ENCODE measurements at places on chromosomes 2 and 18. TPM values are rescaled to one million over a fixed set of nuclear protein-coding genes. Genes with fewer than 3 reads are reported as not detected.

The ASXL3 gene
- total RNA-seq, result not detected

The INHA gene
- total RNA-seq, result not detected

DNA sequence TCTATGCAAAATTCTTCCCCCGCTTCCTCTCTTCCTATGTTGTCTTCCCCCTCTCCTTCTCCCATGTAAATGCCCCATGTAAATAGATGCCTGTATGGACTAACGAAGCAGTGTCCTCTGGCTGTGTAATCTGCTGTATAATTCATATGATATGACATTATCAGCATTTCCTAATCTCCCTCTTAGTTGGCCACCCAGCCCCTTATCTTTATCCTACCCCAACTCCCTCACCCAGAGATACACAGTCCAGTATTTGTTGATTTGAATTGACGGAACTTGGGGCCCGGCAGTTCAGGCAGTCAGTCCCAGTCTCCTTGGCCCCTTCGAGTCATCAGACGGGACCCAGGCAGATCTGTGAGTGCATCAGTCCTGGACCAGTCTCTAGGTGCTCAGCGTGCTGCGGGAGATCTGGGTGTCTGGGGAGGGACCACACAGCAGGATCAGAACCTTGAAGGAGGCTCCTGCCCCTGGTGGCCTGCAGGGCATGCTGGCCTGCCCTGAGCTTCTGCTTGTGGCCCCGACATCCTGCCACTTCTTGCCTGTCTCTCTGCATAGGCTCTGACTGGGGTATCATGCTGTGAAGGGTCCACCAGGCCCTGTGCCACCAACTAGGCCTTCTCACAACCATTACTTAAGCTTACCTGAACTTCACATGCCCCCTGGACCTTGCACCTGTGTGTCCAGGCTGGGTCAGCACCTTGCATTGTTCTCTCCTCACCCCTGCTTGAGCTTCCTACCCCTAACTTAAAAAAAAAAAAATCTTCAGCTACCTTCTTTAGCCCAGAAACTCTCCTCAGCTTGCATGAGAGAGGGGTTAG, 88.1 kb upstream of the ATL2 start:
- DNase-seq, result no peak

DNA sequence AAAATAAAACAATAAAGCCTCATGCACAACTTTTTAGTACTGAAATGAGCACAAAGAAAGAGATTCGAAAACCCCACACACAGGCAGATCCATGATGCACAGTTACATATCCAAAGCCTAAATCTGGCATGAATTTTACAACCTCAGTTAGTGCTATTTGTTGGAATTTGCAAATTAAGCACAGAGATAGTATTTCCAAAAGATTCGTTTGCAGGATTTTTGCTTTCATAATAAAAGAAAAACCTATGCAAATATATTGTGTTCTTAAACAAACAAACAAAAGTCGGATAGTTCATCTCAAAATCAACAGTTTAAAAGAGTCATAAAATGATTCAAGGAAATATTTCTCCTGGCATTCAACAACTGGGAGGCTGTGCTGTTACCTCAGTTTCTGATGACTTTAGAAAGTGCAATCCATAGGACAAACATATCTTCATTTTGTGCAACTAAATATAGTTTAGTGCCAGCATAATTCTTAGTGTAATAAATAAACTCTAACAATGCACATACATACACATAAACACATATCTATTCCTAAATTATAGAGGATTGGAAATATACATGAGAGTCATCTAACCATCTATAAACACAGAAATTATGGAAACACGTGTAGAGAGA, 10.8 kb downstream of the PAX3 start:
- no peak for DNase-seq

DNA sequence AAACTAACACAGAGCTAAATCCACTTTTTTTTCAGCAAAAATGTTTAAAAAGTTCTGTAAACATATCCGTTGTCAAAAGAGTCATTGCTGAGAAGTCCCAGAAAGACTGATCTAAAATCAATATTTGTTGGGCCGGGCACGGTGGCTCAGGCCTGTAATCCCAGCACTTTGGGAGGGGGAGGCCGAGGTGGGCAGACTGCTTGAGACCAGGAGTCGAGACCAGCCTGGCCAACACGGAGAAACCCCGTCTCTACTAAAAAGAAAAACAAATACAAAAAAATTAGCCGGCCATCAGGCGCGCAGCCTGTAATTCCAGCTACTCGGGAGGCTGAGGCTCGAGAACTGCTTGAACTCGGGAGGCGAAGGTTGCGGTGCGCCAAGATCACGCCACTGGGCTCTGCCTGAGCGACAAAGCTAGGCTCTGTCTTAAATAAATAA, 1.4 kb downstream of the OLA1 start:
- DNase-seq, result no peak

The FIGN gene
- not detected for total RNA-seq

- no peak for DNase-seq
These were observed 9.4 kb upstream of the ASXL2 start for GRCh38 chr2:25887624-25888242.

DNA sequence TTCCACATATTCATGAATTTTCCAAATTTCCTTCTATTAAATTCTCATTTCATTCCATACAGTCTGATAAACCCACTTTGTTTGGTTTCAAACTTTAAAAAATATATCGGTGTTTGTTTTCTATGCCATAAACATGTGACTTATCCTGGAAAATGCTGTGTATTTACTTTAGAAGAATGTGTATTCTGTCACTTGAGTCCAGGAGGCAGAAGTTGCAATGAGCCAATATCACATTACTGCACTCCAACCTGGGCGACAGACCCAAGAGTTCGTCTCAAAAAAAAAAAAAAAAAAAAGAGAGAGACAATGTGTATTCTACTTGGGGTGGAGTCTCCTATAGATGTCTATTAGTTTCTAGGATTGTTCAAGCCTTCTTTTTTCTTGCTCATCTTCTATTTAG, 31.8 kb downstream of the MBD5 start:
- DNase-seq, result no peak

GRCh38 chr18:41490861-41491260, 464.2 kb upstream of the PIK3C3 start:
- DNase-seq, result no peak

The IL1RL2 gene
- total RNA-seq, result not detected

The VWA3B gene
- total RNA-seq, result not detected

DNA sequence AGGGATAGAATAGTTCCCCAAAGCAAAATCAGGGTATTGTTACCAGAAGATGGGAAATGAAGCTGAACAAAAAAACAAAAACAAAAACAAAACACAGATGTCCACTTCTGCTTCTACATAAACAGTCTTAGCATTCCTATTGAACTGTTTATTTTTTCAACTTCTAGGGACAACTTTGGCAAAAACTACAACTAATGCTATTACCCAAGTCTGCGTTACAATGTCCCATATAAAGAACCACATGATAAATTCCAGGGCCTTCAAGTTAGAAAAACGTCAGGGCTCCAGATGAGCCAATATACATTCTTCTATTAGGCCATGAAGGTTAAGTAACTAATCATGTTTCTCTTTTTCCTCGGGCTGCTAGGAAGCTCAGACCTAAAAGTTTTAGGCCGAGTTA, 16.9 kb downstream of the PID1 start:
- no peak for DNase-seq

GRCh38 chr2:54029721-54030395, 59.1 kb upstream of the PSME4 start:
- DNase-seq, result no peak

The DTNA gene
- not detected for total RNA-seq

DNA sequence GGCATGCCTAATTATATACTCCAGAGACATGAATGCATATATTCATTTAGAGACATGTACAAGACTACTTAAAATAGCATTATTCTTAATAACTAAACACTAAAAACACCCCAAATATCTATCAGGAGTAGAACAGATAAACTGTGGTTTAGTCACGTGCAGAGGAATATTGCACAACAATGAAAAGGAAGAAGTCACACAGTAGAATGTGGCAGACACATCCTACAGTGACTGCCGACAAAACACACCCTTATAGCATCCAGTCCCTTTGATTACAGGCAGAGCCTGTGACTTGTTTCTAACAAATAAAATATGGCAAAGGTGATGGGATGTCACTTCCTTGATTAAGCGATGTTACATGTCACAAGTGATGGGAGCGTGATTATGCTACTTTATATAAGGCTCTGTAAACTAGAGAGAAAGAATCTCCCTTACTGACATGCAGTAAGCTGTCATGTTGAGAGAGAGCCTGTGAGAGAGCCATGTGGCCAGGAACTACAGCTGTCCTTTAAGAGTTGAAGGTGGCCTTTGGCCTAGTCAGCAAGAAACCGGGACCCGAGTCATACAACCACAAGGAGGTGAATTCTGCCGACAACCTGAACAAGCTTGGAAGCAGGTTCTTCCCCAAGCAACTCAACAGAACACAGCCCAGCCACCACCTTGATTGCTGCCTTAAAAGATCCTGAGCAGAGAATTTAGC, 39.1 kb upstream of the LGALSL start:
- DNase-seq, result no peak

All from activated T-helper 1 cell treated with anti-CD3 and anti-CD28 coated beads, Interleukin-12 subunit alpha, Interleukin-12 subunit beta, Interleukin-2, Interleukin-4 antibody, amounts not matched to agents 30 ng/mL and 10 ng/mL and 1 ng/mL, durations not matched to agents 14 hours and 24 hours and 36 hours (primary cell).